GM23248 (cell line): ENCODE measurements at places on chromosomes 16 and 17. TPM values are rescaled to one million over a fixed set of nuclear protein-coding genes. Genes with fewer than 3 reads are reported as not detected.
A peak's percentile ranks its signal among the peaks of the same experiment; 100 is the strongest.

DNA sequence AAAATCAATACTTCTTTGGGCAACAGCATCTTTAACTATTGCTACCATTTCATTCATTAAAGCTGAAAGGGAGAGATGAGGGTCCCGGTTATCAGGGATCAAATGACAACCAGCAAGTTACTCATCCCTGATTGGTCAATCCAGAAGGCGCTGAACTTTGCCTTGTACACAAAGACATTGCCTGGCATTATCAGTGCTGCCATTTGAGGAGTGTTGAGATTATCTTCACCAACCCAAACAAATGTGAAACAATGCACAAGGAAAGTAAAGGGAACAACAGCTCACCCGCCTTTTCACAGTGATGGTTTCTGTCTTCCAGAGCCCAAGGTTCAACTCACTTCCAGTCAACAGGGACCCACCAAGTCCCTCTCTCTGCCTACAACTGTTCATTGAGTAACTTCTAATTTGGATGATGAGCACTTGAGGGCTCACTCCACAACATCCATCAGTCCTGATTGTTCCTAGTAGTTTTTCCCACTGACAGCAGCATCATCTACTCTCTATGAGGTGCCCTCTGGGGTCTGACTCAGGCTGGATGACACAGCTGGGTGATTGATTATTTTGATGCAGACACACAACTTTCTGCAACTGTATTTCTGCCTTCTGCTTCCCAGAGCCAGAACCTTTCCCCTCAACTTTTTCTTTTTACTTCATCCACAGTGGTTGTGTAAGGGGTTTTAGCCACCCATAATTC is 32.0 kb downstream of the LYRM9 start:
- H3K4me3 ChIP-seq: no peak overlapping the region
- no peaks in the 10 kb centered on the region for H3K36me3 ChIP-seq
- no peak overlapping the region for H3K27ac ChIP-seq
- H3K27me3 ChIP-seq: 0 out of 2 replicates have a peak, but pooled peaks cover 8% of the 10 kb centered on the region
- no peak for DNase-seq

- no peaks in the 10 kb centered on the region for H3K27me3 ChIP-seq
- H3K4me3 ChIP-seq: no peak overlapping the region
- DNase-seq: no peak
- H3K27ac ChIP-seq: no peak overlapping the region
- no peaks in the 10 kb centered on the region for H3K36me3 ChIP-seq
These were observed 1044.6 kb downstream of the CDH11 start for GRCh38 chr16:64077242-64077641.

DNA sequence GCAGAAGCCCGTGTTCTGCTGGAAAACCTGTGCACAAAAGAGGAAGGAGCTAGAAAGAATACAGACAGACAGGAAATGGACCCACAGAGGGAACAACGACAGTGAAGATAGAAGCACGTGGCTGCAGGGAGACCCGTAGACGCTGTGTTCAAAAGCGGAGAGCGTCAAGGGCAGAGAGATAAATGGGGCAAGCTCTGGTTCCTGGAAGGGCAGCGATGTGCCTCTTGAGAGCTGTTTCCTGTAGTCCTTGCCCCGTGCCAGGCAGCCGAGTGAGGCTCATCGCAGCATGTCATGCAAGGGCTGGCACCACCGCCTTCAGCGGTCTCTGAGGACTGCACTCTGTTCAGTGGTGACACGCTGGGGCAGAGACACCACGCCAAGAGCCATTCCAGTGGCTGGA is 43.6 kb upstream of the CACNG5 start:
- H3K27ac ChIP-seq: no peak overlapping the region
- no peak for DNase-seq
- no peak overlapping the region for H3K4me3 ChIP-seq
- no peaks in the 10 kb centered on the region for H3K27me3 ChIP-seq

DNA sequence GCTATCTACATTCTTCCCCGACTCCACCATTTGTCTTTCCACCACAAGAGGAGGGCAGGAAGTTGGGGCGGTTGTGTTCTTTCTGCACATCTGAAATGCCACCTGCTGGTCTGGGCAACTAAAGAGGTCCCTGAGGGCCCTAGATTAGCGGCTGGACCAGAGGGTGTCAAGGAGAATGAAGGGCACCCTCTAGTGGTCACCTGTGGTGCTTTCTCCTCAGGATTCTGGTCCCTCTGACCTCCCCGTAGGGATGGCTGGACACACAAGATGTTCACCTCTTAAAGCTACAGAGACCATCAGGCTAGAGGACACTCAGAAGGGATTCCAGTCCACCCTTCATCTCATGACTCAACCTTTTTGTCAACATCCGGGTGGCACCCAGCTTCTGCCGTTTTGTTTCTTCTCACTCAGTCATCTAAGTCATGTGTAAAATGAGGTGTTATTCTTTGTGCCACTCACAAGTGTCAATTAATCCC is 2.9 kb upstream of the SCIMP start:
- no peaks in the 10 kb centered on the region for H3K27me3 ChIP-seq
- DNase-seq: peak; percentile 65
- no peaks in the 10 kb centered on the region for H3K4me1 ChIP-seq
- no peak overlapping the region for H3K27ac ChIP-seq

TMEM97 gene
- 15.9 and 16.1 TPM in 2 replicates for total RNA-seq
